ENCODE measurements at places on chromosomes 13 and 19.

GRCh38 chr13:99652141-99652540 is 150.9 kb downstream of the TM9SF2 start:
- no peak for DNase-seq

DNA sequence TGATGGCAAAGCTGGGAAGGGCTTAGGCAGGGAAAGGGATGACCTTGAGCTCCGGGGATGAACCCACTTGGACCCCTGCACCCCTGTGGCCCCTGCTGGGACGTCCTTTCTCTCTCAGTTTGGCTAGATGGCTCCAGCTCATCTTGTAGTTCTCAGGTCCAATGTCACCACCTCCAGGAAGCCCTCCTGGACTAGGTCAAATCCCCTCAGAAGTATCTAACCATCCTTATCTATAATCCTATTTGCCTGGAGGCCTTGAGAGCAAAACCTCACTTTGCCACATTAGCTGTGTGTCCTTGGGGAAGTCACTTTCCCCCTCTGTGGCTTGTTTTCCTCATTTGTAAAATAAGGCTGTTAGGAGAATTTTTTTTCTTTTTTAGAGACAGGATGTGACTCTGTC is 42.7 kb upstream of the NFIC start:
- DNase-seq, result no peak

- DNase-seq, result no peak
Measured at GRCh38 chr19:28667348-28667977, 545.5 kb downstream of the UQCRFS1 start.

DNA sequence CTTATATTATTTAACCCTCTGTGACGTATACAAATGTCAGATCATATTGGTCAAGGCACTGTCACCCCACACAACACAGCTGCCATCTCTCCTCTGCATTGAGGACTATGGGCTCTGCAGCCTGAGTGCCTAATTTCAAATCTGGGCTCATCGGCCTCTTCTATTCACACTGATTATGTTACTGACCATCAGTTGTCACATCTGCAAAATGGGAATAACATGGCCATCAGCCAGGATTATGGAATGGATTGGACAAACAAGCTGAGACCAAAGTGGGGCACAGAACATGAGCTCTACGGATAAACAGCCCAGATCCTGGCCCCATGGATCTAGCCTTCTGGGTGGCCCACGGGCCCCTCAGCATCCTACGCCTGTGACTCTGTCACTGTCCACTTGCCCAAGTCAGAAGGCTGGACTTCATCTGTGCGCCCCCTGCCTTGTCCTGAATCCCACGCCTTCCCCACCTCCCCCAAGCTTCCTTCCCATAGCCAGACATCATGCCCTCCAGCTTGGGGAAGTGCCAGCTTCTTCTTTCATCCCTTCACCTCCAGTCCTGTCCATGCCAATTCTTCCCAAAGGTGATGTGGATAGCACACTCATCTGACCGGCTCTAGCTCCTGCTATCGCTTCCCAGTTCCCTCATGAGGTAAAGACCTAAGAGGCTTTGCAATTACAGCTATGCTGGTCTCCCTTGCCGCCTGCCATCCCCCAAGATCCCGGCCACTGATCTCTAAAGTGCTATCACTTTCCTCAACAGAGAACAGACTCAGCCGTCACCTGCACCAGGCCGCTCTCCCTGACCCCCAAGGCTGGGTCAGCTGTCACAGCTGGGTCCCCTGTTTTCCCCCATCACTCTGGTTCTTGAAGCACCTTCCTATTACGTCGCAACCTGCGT is 872 bp downstream of the FARSA start:
- DNase-seq, result no peak

- no peak for DNase-seq
Measured at GRCh38 chr13:97502181-97502580, 68.2 kb downstream of the RAP2A start.

GRCh38 chr13:30186634-30187415 is 120.5 kb downstream of the KATNAL1 start:
- DNase-seq, result no peak

DNA sequence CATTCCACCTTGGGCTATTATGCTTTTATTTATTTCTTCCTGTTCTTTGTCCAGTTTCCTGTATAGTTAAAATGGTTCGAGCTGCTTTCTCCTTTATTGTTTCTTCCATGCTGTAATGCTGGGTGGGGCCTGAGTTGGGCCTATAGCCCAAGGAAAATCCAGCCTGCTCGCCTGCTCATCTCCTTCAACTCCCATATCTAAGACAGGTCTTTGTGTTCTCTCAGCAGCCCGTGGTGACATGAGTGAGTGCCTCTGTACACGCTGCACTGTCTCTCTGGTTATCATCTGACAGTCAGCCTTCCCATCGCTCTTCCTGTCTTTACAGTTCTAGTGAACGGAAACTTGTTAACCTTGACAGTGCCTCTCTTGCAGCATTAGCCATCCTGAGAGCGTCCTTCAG is 221.9 kb upstream of the SLC10A2 start:
- DNase-seq, result no peak

GRCh38 chr13:48158290-48158689 is 63.4 kb upstream of the MED4 start:
- no peak for DNase-seq

All from activated T-cell treated with anti-CD3 and anti-CD28 coated beads for 48 hours (primary cell).